Osteocyte (in vitro differentiated cells): ENCODE measurements at places on chromosomes 3 and 15. TPM values are rescaled to one million over a fixed set of nuclear protein-coding genes. Genes with fewer than 3 reads are reported as not detected.

GRCh38 chr15:97992823-97993222 lies 32.3 kb downstream of the ARRDC4 start:
- no peaks in the 10 kb centered on the region for H3K36me3 ChIP-seq
- no peaks in the 10 kb centered on the region for H3K4me1 ChIP-seq
- DNase-seq: no peak
- H3K27me3 ChIP-seq: no peaks in the 10 kb centered on the region

GRCh38 chr3:122609798-122610559 lies 32.5 kb downstream of the PARP15 start:
- DNase-seq: no peak
- no peaks in the 10 kb centered on the region for H3K36me3 ChIP-seq
- H3K4me3 ChIP-seq: peak overlapping the region; percentile 3
- H3K4me1 ChIP-seq: peaks cover 6% of the 10 kb centered on the region
- peak overlapping the region; percentile 93 for H3K27ac ChIP-seq

DNA sequence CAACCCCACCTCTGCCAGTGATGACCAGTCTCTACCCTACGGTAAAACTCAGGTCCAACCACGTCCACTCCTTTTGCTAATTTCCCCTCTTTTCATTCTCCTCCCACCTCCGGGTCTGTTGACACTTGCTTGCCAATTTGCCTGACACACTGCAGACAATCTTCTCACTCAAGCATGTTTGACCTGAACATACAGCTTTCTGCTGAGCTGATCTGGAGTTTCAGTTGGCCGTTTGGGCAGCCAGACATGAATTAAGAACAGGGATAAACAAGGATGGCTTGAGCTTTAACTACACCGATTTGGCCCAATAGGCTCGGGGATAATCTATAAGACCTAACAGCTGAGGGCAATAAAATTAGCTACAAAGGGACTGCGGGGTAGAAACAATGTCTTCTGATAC lies 758.6 kb upstream of the CFAP20DC start:
- no peak overlapping the region for H3K27ac ChIP-seq
- H3K4me3 ChIP-seq: no peak overlapping the region
- DNase-seq: no peak
- H3K27me3 ChIP-seq: no peaks in the 10 kb centered on the region

DNA sequence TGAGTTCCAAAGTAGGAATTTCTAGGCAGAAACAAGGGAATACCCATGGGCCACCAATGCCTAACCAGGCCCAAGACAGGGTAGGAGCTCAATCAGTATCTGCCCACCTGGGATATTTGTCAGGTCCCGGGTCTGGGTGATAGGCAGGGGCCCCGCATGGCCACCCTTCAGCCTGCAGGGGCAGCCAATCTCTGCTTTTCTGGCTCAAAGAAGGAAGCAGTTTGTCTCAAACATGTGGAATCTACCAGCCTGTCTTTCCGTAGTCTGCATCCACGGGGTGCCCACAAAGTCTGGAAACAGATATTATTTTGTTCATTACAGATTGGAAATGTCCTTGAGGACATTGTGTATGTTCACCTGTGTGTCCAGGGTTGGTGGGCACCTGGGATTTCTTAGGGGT lies 56.2 kb downstream of the CEMIP start:
- no peak for DNase-seq
- no peaks in the 10 kb centered on the region for H3K27me3 ChIP-seq
- H3K27ac ChIP-seq: peak overlapping the region; percentile 71
- H3K36me3 ChIP-seq: peaks cover 76% of the 10 kb centered on the region
- H3K4me1 ChIP-seq: peaks cover 74% of the 10 kb centered on the region

- H3K4me3 ChIP-seq: no peak overlapping the region
- no peaks in the 10 kb centered on the region for H3K4me1 ChIP-seq
- no peaks in the 10 kb centered on the region for H3K27me3 ChIP-seq
These were observed 23.3 kb downstream of the SNX4 start for GRCh38 chr3:125496701-125497100.

DNA sequence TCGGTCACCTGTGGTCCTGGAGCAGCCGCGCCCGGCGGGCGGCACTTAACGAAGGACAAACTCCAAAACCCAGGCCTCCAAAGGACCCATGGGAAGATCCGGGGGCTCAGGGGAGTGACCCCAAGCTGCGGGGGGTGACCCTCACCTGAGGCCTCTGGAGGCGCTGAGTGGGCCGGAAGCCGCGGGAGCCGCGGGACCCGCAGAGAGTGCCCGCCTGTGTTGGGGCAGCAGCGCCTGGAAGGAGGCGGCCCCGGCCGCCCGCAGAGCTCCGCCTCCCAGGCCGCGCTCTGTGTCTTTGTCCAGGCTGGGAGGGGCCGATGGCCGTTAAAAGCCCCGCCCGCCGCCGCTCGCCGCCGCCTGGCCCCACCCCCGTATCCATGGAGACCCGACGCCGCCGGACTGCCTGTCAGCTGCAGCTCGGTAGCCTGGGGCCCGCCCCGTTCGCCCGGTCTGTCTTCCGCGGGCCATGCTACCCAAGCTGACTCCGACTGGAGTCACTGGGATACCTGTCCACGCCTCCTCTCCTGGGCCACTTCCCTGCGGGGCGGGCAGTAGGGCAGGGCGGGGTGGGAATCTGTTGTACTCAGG lies 15.3 kb upstream of the FANCD2 start:
- DNase-seq: peak; percentile 98
- H3K4me3 ChIP-seq: peak overlapping the region; percentile 74
- peaks cover 32% of the 10 kb centered on the region for H3K4me1 ChIP-seq

DNA sequence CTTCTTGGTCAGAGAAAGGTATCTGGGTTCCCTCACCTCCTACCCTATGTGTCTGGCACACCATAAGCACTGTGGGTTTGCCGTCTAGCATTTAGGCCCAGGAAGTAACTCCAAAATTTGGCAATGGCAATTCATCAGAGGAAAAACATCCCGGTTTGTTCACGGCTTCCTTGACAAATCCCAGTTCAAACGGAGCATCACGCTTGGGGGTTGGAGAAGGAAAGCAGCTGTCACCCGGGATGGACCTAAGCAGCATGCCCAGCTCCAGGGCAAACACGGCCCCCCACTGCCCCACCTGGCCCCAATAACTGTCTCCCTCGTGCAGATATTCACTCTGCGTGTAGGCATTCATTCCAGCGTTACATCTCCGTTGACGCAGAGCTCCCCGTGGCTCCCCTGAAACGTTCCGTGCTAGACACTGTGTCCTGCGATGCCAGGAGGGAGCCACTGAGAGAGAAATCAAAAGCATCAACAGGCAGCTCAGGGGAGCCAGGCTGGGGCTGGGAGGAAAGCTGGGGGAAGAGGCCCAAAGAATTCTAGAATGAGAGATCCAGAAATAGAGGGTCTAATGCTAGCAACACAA lies 41.4 kb downstream of the NTRK3 start:
- H3K27me3 ChIP-seq: no peaks in the 10 kb centered on the region
- H3K36me3 ChIP-seq: no peaks in the 10 kb centered on the region
- H3K4me3 ChIP-seq: no peak overlapping the region
- H3K27ac ChIP-seq: no peak overlapping the region

- no peak for DNase-seq
- no peaks in the 10 kb centered on the region for H3K36me3 ChIP-seq
- no peak overlapping the region for H3K4me3 ChIP-seq
- no peak overlapping the region for H3K27ac ChIP-seq
- peaks cover 8% of the 10 kb centered on the region for H3K4me1 ChIP-seq
- H3K27me3 ChIP-seq: peaks cover 9% of the 10 kb centered on the region
These were observed 83.6 kb upstream of the SPATA12 start for GRCh38 chr3:56976651-56977560.

DNA sequence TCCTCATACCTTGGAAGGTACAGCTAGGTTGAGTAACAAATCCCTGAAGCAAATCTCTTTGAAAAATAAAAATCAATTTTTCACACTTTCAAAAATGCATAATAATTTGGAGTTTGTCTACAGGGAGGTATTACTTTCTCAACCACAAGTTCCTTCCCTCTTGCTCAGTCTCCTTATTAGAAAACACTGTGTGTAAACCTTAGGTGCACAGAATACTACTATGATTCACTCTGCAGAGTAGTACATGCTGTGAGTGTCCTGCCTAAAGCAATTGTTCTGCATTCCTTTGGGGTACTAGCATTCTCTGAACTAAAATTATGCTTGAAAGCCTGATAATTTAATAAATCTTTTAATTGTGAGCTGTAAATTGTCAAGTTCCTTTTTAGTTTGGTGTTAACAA lies 115.9 kb upstream of the EPHA3 start:
- H3K27ac ChIP-seq: no peak overlapping the region
- H3K4me3 ChIP-seq: no peak overlapping the region
- no peak for DNase-seq
- no peaks in the 10 kb centered on the region for H3K27me3 ChIP-seq
- H3K36me3 ChIP-seq: no peaks in the 10 kb centered on the region

Gene GPR149
- total RNA-seq: not detected in 2 replicates

Gene NCKIPSD
- 26.3 and 27.2 TPM in 2 replicates for total RNA-seq

Gene IQCF5
- not detected in 2 replicates for total RNA-seq

Gene ZNF774
- 1.6 and 3.1 TPM in 2 replicates for total RNA-seq
